ENCODE measurements at places on chromosomes 3 and 15.
A peak's percentile ranks its signal among the peaks of the same experiment; 100 is the strongest.

- no peak for DNase-seq
These were observed 44.8 kb upstream of the MAP3K13 start for GRCh38 chr3:185318141-185318540.

DNA sequence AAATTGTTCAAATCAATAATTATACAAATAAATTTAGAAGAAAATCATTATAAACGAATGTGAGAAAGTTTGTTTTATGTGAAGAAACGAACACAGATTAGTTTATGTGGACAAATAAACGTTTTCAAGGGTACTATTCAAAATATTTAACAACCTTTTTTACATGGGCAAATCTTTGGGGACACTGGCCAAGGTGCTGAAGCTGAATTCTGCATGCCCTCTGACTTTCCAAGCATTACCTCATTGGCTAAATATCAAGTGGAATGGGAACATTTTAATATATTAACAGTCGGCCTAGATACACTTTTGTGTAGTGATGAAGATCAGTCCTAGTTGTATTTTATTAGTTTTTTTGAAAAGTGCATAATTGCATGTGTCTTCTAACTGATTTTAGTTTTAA, 636.4 kb upstream of the DPPA4 start:
- DNase-seq, result no peak

GRCh38 chr3:1292571-1293071, 199.8 kb downstream of the CNTN6 start:
- DNase-seq, result no peak

DNA sequence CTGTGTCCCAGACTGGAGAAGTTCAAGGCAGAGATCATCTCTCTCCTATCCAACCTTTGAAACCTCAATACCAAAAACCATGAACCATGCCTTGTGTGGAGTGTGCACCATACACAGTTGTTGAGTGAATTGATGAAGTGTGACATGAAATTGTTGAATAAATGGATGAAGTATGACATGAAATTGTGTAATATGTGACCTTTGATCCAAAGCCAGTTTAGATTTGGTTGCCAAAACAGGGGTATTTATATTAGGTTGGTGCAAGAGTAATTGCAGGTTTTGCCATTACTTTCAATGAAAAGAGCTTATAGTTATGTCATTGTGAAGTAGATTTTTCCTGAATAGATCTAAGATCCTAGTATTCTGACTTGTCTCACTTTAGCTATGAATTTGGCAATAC, 3.1 kb upstream of the MAGI1 start:
- no peak for DNase-seq

DNA sequence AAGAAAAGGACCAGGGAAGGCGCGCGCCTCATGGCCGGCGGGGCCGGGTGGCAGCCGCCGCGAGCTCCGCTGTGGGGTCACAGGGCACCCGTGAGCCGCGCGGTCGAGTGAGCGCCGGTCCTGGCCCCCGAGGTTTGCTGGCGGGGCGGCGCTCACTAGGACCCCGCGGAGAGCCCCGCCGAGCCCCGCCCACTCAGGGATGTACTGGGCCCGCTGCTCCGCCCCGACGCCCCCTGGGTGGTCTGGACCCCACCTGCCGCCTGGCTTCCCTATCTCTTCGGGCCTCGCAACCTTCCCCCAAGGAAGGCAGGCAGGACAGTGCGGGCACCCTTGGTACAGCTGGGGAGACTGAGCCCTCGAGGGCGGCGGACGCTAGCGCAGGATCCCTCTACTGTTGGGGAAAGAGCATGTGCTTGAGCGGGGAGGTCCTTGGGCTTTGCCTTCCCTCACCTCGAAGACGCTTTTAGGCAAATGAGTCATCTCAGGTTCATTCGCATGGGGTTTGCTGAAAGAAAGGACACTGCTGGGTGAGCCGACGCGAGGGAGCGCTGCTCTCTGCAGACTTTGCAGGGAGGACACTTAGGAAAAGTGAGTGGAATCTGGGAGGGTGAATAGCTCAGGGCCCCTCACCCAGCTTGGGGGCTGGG, at the start of gene CHRNB4:
Gene CHRNB4, minus strand, starts transcription at position 109 of the 647 bp plus-strand sequence. Its CDS starts 77 bp downstream, at position 32.
- DNase-seq, result no peak

DNA sequence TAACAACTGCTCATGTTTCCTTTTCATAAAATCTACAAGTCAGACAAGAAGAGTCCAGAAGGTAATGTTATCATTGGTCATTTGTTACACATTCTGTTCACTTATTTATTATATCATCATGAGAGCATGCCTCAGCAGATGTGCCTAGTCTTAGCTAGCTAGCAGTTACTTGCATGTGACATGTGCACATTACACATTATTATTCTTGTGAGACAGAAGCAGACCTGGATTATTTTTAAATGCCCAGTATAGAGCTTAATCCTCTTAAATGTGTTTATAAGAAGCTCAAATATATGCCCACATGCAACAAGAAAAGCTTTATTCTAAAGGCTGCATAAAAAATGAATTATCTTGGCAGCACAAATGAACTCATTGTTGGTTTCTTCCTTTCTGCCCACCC, 12.6 kb downstream of the YEATS2 start:
- no peak for DNase-seq

DNA sequence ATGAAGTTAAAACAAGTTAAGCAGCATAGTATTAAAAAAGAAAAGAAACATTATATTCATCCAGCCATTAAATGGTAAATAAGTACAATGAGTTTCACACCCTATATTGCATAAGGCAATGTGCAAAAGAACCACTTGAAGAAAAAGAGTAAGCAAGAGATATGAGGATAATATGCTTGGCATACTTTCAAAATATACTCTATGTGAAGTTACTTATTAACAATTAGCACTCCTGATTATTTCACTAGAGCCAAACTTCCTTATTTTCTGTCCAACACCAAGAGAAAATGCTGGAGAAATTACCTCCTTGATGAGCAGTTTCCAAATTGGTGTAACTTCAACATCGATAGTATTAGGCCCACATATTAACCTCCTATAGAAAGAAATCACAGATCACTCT, 63.7 kb downstream of the ATP13A4 start:
- no peak for DNase-seq

DNA sequence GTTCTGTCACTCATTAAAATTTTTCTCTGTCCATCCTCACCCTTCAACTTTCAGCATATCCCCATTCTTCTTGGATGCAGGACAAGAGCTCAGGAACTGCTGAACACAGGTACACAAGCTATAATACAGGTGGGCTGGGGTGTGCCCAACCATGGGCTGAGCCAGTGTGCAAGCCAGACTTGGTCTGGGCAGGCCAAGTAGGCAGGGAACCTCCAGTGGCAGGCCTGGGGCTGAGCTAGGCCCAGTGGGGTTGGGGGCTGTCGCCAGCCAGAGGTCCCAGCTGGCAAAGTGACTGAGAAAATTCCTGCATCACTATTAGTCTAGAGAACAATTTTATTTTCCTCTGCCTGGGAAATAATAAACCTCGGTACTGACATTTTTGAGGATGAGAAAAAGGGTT, 202.9 kb downstream of the LRRC3B start:
- DNase-seq, result no peak

GRCh38 chr3:145817870-145818483, 343.0 kb downstream of the PLOD2 start:
- DNase-seq, result no peak

DNA sequence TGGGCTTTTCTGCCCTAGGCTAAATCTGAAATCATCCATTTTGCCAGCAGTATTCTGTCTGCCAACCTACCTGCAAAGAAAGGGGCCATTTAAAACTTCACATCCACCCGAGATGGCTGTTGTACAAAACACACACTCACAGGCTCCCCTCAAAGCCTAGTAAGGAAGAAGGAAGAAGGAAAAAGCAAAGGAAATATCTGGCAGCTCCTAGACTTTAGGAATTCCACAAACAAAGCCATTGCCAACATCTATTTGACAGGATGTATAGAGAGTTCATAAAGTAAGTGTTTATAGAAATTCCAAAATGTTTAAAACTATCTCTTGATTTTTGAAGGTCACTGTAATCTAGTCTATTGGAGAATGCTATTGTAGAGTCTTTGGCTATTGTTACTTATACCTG, 91.9 kb upstream of the THBS1 start:
- DNase-seq, result no peak

GRCh38 chr3:45895686-45896468, 9.5 kb downstream of the CCR9 start:
- no peak for DNase-seq

DNA sequence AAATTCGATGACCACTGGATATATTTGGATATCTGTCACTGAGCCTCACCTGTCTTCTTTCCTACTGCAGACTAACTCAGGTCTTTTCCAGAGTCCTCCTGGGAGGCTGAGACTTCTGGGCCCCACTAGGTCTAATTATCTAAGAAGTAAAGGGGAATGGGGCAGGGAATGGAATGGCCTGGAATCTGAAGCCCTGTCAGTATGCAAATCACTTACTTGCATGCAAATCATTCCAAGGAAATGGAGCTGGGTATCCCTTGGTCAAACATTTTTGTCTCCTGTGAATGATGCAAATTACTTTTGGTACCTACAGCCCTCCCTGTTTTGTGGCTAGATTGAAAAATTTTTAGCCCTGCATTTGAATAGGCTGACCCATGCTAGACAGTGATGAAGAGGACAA, 5.3 kb upstream of the SPSB4 start:
- DNase-seq, result no peak

- DNase-seq, result no peak
These were observed 19.7 kb downstream of the CEMIP start for GRCh38 chr15:80798911-80799310.

- peak; percentile 65 for DNase-seq
These were observed 409.4 kb downstream of the PDCD6IP start for GRCh38 chr3:34207806-34208205.

GRCh38 chr15:60957111-60957510, 272.0 kb downstream of the RORA start:
- no peak for DNase-seq

DNA sequence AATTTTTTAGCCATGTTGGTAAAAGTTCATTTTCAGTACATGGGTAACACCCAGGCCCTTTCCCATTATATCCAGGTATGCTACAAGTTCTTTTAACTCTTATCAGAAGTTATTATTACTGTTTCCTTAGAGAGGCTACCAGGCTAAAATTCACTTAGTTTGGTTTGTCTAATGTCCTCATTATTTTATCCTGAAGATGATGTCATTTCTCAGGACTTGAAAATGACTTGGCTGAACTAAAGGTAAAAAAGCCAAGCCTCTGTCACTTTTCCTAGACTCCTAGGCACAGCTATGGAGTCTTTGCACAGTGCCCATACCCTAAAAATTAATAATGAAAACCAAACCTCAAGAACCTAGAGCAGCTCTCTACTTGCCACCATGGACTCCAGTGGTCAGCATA, 4.1 kb downstream of the ELL3 start:
- no peak for DNase-seq

GRCh38 chr15:97598353-97598798, 362.1 kb upstream of the ARRDC4 start:
- no peak for DNase-seq

- no peak for DNase-seq
These were observed 96.6 kb upstream of the CLSTN2 start for GRCh38 chr3:139838269-139838957.

DNA sequence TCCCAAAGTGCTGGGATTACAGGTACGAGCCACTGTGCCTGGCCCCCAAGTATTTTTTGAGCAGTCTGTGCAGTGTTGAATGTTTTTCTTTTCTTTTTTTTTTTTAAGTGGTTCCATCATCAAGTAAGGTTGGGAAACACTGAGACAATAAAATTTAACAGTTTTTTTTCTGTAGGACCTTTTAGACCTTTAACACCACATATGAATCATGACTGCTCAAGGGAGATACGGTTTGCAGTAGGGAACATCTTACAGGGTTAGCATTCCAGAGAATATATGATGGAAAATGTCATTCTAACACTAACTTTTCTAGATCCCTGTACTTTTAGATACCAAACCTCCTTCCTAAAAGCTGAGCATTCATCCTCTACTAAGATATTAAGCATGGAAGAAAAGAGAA, 41.7 kb downstream of the SNX4 start:
- no peak for DNase-seq

DNA sequence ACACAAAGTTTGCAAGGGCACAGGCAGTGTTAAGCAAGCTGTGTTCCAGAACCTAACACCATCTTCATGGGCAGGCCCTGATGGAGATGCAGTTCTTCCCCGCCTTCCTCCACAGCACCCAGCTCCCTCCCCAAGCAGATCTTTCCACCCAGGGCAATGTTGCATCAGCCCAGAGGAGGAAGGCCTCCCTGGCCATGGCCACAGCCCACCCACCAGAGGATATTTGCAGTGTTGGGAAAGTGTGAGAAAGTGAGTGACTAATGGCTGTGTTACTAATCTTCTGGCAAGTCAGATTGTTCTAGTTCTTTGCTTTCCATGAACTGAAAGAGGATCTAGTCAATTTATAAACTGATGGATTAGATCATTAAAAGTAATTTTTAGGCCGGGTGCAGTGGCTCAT, 42.0 kb upstream of the ATP10A start:
- peak; percentile 68 for DNase-seq
